Adipocyte (in vitro differentiated cells): ENCODE measurements at places on chromosomes 6 and 20.

DNA sequence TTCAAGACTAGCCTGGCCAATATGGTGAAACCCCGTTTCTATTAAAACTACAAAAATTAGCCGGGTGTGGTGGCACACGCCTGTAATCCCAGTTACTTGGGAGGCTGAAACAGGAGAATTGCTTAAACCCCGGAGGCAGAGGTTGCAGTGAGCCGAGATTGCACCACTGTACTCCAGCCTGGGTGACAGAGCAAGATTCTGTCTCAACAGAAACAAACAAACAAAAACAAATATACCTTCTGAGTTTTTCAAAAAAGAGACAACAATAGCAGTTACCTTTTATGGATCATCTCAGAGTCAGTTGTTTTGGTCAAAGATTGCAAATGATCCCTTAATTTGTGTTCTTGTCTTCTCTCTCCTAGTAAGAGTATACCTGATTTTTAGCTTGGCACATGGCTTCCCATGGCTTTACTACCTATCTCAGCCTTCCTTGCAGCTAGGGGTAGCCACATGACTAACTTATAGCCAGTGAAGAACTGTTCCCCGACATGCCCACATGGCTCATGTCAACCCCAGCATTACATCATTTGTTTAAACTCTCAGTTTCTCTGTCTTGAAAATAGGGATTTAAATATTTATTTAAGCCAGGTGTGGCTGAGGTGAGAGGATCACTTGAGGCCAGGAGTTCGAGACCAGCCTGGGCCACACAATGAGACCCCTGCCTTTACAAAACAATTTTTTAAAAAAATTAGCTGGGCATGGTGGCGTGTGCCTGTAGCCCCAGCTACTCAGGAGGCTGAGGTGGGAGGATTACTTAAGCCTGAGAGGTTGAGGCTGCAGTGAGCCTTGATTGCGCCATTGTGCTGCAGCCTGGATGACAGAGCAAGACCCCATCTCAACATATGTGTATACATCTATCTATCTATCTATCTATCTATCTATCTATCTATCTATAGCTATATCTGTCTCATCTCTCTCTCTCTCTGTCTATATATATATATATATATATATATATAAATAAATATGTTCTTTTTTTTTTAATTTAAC lies 25.0 kb upstream of the SLC9A8 start:
- DNase-seq: no peak

DNA sequence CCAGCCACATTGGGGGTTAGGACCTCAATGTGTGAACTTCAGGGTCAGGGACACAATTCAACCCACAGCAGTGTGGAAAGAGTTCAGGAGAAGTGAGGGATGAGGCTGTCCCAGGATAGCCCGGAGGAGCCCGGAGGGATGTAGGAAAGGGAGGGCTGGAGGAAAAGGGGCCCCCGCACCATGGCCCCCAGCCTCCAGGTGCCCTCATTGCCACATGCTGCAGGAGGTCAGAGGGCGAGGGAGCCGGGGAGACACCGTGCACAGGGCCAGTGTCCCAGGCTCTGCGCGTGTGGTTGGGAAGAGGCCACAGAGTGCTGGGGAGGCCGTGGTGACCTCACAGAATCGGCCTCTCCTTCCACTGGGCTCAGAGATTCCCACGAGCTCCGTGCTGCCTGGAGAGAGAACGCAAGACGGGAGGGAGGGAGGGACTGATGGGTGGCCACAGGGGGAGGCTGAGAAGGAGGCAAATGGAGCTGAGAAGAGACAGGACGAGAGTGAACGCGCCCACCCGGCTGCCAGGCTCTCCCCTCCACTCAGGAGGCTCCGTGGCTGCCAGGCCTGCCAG lies 215.1 kb downstream of the DLL1 start:
- DNase-seq: no peak

- DNase-seq: no peak
Observed at GRCh38 chr6:42514745-42515144, 49.1 kb upstream of the UBR2 start.

- no peak for DNase-seq
Observed at GRCh38 chr20:5580940-5581708, 169.1 kb upstream of the SHLD1 start.

DNA sequence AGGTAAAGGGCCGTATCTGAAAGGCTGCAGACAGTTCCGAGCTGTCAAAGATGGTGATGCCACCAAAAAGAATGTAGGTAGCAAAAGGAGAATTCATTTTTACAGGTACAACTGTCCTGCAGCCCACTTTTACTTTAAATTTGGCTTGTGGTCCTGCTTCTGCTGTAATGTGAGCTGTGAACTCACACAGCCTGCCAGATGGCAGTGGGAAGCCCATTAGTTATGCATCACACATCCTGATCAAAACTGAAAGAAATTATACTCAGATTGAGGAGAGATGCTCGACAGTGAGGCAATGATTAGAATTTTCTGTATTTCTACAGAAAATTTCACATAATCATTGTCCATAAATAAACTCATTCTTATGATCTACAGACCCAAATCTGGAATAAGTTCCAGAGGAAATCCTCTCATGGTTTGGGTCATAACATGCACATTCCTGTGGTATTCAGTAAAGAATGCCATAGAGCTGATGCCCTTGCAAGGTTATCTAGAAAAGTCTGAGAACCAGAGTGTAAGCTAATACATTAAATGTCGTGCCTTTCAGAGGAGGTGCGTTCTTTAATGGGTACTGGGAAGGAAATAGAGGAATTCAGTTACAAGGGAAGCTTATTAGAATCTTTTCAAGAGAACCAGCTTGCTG lies 23.9 kb upstream of the E2F3 start:
- peak; percentile 65 for DNase-seq

- DNase-seq: no peak
Observed at GRCh38 chr6:104541411-104541810, 318.3 kb downstream of the HACE1 start.
